ENCODE measurements at places on chromosomes 11 and 22.

GRCh38 chr11:94593030-94593429 lies 25.9 kb downstream of the PIWIL4 start:
- no peak for DNase-seq

- no peak for DNase-seq
These were observed 10.3 kb downstream of the EIF4G2 start for GRCh38 chr11:10798330-10798928.

- no peak for DNase-seq
These were observed 36.0 kb downstream of the CD6 start for GRCh38 chr11:61007383-61007955.

- DNase-seq, result no peak
These were observed 18.8 kb downstream of the ADORA2A start for GRCh38 chr22:24446260-24446611.

DNA sequence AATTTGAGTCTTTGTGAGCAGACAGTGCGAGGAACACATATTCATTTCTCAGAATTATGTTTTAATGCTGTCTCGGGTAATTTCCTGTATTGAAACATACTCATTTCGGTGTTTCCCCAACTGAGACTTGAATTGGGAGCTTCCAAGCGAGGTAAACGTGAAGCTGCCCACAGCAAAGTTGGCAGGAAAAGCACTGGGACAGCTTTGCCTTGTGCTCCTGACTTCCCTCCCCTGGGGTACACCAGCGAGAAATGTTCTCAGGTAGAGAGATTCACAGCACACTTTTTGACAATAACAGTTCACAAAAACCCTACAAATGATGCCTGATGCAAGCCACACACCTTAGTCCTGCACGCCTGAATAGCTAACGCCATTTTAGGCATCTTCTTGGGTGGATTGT lies 3.1 kb downstream of the HTR3B start:
- no peak for DNase-seq
